ENCODE measurements at places on chromosomes 6 and 20.

DNA sequence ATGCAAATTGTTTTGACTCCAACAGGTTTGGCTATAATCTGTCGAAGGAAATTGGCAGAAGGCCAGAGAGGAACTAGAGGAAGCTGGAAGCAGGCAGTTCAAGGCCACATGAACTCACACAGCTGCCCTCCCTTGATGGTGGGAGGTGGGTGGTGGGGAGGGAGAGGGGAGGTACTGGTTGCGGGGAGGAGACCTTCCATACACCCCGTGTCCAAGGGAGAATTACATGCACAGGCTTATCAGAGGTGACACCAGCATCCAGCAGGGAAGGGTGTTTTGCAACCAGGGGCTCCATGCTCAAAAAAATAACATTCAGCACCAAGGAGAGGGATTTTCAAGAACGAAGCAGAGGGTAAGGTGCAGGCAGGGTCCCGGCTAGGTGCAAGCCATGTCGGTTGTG, 9.1 kb downstream of the PRND start:
- no peak for DNase-seq

GRCh38 chr6:23633996-23634395, 492.0 kb upstream of the NRSN1 start:
- no peak for DNase-seq

- DNase-seq = no peak
These were observed 891.4 kb downstream of the TFAP2A start for GRCh38 chr6:9523462-9523861.

- no peak for DNase-seq
These were observed 25.7 kb downstream of the HIVEP1 start for GRCh38 chr6:12037798-12038197.

- no peak for DNase-seq
These were observed 662 bp upstream of the SLC9A8 start for GRCh38 chr20:49811825-49812506.

DNA sequence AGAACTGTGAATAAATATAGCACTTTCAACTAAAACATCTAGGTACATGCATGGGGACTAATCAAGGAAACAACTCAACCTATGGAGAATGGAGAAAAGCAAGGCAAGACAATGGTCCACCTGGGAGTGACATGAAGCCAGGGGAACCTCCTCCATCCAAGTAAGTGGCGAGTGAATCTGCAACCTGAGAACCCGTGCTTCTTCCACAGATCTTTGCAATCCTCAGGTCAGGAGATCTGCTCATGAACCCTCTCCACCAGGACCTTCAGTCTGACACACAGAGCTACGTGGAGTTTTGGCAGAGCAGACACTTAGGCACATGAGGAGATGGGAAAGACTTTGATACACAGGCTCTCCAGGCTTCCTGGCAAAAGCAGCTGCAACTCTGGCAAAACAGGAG, 58.8 kb upstream of the KHDRBS2 start:
- DNase-seq = no peak

- no peak for DNase-seq
These were observed 62.7 kb downstream of the COL12A1 start for GRCh38 chr6:75143191-75143590.

DNA sequence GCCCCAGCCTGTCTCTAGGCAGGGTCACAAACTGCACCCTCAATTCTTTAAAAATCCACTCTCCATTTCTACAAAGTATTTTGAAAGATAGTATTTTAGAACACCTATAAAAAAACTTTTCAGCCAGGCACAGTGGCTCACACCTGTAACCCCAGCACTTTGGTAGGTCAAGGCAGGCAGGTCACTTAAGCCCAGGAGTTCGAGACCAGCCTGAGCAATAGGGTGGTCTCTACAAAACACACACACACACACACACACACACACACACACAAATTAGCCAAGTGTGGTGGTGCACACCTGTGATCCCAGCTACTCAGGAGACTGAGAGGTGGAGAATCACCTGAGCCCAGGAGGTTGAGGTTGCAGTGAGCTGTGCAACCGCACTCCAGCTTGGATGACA, 30.2 kb downstream of the SLC23A2 start:
- DNase-seq = no peak

DNA sequence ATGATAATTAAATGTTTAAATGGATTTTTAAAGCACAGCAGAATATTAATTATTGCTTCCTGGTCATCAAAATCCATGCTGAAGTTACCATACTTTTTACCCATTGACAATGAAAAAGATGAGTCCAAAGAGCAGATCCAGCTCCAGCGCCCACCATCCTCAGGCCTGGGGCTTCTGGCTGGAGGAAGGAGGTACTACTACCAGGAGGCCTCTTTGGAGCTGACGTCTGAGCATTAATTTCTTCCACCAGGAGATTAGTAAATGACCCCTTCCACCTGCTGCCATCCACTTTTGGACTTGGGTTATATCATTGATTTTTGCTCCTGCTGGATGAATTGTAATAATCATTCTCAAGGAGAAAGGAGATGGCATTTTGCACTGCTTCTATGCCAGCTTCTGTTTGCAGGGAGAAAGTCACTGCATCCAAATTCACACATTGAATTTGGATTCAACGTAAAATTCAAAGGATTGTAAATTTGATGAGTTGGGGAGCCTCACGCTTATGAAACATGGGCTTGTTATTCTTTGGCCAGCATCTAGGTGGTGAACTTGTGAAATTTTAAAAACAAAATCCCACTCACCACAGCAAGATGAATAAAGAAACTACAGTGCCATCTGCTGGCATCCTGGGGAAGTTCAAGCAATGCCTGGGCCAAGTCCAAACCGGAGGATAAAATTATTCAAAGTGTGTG, 121.8 kb downstream of the SASH1 start:
- peak; percentile 32 for DNase-seq

DNA sequence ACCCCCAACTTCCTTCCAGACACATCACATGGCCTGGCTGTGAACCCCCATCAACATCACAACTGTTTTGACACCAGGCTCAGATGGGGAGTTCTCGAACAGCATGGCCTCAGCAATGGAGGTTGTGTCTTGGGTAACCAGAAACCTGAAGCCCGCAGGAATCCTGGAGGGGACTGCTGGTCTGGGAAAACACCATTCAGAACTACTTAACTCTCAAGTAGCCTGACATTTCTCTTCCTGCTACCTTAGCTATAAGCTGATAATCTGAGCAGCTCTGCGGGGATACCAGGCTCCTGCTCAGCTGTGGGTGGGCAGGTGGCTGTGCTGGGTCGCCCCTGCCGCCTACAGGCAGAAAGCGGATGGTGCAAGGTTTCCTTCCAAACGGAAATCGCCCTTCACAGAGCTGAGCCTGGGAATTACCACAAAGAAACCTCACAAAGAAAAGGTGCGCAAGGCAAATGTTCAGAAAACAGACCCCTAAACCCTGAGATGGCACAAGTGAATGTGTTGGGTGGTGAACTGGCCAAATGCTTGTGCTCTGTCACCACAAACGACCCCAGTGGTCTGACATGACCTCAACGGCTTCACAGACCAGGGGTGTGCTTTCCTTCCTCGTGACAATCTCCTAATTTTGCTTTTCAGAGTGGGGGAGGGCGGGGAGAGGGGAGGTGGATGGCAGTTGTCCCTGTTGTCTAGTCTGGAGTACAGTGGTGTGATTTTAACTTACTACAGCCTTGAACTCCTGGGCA, 29.5 kb downstream of the SNX5 start:
- peak; percentile 38 for DNase-seq

DNA sequence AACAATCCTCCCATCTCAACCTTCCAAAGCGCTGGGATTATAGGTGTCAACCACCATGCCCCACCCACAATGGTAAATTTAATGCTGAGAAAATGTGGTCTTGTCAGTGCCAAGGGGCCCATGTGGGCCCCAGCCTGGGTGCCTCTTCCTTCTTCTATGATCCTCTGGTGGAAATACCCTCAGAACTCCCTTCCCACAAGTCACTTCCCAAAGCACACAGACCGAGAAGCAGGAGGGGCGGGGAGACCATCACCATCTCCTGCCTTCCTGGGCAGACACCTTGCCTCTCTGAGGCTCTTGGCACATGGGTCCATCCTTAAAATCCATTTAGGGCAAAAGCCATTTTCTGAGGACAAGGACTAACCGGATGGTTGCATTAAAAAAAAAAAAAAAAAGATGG, 59.0 kb downstream of the NOL4L start:
- no peak for DNase-seq

GRCh38 chr20:46279103-46279502, 29.2 kb downstream of the CDH22 start:
- no peak for DNase-seq

GRCh38 chr6:4518506-4518905, 257.7 kb upstream of the CDYL start:
- no peak for DNase-seq

GRCh38 chr6:75290136-75290945, 5.7 kb upstream of the TMEM30A start:
- DNase-seq = no peak

- no peak for DNase-seq
These were observed 155.7 kb upstream of the JARID2 start for GRCh38 chr6:15090145-15090579.

- no peak for DNase-seq
These were observed 12.5 kb downstream of the PLCB1 start for GRCh38 chr20:8144282-8145245.

- no peak for DNase-seq
These were observed 217.0 kb downstream of the TBX18 start for GRCh38 chr6:84547341-84547801.

DNA sequence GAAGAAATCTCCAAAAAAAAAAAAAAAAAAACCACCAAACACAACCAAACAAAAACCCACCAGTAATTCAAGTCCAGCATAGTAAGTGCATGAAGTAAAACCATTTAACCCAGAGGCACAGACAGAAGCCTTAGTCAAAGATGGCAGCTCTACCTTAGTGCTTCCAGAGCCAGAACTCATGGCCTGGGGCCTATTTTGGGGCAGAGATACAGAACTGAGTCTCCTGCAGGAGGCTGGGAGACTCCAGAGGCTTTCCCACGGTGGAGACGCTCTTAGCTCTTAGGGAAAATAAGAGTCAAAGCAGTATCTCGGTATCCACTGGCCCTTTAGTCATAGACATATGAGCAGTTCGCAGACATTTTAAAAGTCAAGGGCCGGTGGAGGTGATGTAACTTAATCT, 129.5 kb downstream of the GPX5 start:
- DNase-seq = no peak

DNA sequence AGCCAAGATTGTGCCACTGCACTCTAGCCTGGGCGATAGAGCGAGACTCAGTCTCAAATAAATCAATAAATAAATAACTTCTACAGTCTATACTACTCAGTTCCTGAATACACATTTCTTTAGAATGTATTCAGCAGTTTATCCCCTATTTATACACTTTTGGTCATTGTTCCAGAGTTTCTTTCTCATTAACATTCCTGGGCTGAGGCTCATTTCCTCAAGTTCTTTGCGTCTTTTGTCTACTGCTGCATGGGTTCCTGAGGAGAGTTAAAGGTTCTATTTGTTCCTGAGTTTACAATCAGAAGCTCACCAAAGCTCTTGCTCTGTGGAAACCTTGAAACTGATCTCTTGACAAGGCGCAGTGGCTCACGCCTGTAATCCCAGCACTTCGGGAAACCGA, 37.7 kb upstream of the SASH1 start:
- no peak for DNase-seq

DNA sequence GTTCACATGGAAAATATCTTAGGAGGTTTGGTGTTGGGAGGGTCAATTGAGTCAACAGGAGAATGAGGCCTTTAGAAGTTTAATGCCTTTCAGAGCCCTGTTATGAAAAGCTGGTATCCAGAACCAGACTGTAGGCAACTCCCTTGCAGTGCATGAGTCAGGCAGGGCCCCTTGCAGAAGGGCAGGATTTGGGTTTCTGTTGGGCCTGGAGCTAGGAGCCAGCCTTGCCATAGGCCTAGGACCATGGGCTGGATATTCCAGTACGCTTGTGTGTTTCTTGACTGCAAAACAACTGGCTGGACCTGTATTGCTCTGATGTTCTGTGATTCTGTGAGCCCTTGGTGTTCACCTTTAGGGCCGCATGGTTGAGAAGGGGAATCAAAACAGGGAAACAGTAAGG, 350.9 kb upstream of the PRND start:
- no peak for DNase-seq

DNA sequence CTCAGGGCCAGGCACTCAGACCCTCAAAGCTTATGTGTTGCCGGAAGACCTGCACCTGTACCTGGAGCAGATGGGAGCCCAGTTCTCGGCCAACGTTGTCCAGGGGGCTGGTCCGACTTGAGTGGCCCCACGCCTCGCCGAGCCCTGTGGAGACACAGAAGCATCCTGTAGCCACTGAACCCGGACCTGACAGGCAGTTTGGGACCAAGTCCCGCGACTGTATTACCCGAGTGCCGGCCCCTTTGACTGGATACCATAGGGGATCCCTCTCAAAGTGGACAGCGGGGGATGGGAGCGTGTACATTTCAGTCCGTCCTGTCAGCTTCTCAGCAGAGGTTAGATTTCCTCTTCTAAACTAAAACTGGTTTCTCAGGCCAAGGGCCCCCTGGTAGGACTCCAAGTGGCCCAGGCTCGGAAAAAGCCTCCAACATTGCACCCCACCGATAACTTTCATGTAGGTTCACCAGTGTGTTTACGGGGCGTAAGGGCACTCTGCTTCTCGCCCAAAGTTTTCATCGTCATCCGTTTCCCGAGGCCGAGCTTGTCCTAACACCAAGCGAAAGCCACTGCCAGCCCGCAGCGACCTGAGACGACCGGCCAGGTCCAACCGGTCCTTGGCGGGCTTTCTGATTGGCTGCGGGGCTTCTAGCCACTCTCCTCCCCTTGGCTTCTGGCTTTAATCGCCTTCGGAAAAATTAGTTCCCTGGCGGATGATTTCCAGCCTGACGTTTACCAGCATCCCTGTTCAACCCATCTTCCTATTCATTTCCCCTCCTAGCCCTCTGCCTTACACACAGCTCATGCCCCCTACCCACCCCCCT, 10.8 kb downstream of the SIM1 start:
- DNase-seq = no peak

DNA sequence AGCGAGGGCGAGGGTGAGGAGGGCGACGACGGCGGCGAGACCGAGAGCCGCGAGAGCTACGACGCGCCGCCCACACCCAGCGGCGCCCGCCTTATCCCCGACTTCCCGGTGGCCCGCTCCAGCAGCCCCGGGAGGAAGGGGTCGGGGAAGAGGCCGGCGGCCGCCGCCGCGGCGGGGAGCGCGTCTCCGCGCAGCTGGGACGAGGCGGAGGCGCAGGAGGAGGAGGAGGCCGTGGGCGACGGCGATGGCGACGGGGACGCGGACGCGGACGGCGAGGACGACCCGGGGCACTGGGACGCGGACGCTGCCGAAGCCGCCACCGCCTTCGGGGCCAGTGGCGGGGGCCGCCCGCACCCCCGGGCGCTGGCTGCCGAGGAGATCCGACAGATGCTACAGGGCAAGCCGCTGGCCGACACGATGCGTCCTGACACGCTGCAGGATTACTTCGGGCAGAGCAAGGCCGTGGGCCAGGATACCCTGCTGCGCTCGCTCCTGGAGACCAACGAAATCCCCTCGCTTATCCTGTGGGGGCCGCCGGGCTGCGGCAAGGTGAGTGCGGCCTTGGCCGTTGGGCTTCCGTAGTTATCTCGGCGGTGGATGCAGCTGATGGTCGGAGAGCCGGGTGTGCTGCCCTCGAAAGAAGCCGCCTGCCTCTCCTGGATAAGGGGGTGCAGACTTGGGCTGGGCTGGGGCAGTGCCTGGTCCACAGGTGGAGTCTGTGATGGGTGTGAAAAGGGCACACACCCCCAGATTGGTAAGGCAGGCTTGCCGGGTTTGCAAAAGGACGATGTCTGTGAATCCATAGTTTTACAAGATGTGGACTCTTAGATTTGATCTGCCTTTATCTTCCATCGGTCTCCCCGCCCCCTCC, 938 bp downstream of the WRNIP1 start:
- peak; percentile 26 for DNase-seq

GRCh38 chr6:46996860-46997641, 45.1 kb downstream of the ADGRF1 start:
- no peak for DNase-seq

GRCh38 chr6:99024089-99024488, 76.3 kb upstream of the FBXL4 start:
- DNase-seq = no peak

Measured in activated CD4-positive, alpha-beta T cell treated with anti-CD3 and anti-CD28 coated beads, Interleukin-2, amount 50 U/mL, for 4 hours (primary cell).